Activated CD8-positive, alpha-beta memory T cell treated with anti-CD3 and anti-CD28 coated beads for 24 hours (primary cell): ENCODE measurements at places on chromosomes 12 and 14.

- no peak for DNase-seq
Measured at GRCh38 chr14:84492685-84493084, 1037.3 kb upstream of the FLRT2 start.

DNA sequence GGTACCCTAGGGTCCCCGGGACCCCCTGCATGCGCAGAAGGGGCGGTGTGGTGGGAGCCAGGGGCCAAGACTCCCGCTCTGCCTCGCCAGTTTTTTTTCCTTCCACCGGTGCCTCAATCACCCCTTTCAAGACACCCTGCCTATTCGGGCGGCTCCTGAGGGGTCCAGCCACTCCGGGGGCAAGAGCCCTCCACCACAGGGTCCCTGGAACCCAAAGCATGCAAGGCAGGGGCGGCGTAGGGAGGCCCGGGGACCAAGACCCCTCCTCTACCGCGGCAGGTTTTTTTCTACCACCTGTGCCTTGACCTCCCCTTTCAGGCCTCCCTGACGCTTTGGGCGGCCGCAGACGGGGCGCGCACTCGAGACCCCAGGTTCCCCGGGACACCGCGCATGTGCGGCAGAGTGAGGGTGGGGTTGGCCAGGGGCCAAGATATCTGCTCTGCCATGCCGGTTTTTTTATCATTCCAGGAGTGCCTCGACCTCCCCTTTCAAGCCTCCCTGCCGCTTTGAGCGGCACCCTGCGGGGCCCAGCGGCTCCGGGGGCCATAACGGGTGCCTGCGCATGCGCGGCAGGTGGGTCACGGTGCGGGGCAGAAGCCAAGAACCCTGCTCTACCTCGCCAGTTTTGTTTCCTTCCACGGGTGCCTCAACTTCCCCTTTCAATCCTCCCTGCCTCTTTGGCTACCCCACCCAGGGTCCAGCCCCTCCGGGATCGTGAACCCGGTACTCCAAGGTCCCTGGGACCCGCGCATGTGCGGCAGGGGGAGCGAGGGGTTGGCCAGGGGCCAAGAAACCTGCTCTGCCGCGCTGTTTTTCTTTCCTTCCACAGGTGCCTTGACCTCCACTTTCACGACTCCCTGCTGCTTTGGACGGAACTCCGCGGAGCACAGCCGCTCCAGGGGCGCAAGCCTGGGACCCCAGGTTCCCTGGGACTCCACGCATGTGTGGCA, 328.1 kb downstream of the ALG10 start:
- no peak for DNase-seq

DNA sequence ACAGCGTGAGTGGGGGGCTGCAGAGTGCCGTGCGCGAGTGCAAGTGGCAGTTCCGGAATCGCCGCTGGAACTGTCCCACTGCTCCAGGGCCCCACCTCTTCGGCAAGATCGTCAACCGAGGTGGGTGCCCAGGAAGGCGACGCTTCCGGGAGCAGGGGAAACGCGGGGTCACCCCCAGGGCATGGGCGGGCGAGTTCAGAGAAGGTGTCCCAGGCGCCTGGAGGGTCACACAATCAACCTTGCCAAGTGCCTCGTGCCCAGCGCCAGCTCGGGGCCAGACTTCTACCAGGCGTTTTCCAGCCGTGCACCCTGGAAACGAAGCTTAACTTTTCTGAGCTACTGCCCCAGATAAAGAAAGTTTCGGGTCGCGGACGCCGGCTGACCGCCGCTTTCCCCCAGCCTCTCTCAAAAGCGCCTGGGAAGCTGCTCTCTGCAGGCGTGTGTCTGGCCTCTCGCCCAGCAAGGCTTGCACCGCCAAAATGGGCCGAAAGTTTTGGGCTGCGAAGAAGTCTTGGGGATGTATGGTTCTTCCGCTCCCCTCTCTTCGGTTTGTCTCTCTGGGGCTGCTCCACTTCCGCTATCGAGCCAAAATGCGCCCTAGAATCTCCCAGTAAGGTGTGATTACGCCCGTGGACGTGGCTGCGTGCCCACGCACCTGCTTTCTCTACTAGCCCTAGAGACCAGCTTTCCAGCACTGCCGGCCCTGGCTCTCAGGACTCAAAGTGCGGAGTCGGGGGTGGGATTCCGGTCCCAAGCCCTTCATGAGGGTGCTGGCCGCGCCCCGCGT, 1.7 kb downstream of the WNT1 start:
- DNase-seq, result peak; percentile 72

DNA sequence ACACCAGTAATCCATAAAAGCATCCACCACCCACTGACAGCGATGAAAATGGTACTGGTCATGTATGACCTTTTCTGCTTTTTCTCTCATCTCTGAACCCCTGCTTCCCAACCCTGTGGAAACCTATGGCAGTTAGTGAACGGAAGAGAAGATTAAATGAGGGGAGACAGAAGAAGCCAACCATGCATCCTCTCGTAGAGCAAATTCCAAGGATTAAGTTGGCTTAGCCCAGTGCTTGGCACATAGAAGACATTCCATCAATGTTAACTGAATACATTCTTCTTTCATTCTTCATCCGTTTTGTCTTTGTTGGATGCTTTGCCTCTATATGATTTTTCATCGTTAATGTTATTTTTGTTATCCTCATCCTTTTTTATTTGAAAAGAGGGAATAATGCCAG, 339.7 kb upstream of the FLRT2 start:
- DNase-seq, result no peak

- no peak for DNase-seq
Measured at GRCh38 chr12:92324849-92325500, 179.3 kb upstream of the BTG1 start.

GRCh38 chr14:100692859-100693558, 33.7 kb upstream of the DLK1 start:
- no peak for DNase-seq

DNA sequence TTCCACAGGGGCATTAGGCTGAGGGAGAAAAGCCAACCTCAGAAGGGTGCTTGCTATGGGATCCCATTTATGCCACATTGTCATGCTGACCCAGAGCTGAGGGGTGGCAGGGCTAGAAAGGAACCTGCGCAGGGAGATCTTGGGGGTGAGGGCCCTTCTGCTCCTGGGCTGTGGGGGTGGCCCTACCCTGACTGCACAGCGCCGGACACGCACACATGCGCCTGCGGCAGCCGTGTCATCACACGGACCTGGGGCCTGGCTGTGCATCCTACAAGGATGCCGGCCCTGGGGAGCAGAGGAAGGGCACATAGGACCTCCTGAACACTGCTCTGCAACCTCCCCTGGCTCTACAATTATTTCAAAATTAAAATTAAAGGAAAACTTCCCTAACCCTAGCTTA, 6.9 kb downstream of the CDCA4 start:
- no peak for DNase-seq

DNA sequence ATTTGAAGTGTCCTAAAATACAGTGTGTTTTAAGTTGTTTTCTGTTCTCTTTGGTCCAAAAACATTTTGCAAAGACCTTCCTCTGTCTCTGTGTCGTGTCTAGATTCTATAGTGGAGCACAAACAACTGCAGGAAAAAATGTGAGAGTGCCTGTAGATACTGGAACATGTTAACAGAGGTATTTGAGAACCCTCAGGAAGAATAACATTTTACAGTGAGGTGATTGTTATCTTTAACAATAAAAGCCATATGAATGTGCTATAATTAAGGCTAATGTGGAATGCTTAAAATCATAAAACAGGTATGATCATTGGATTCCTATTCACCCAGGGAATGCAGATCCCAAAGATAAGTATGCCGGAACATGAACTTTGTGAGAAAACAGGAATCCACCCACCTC, 98.0 kb downstream of the SAMD4A start:
- DNase-seq, result no peak

DNA sequence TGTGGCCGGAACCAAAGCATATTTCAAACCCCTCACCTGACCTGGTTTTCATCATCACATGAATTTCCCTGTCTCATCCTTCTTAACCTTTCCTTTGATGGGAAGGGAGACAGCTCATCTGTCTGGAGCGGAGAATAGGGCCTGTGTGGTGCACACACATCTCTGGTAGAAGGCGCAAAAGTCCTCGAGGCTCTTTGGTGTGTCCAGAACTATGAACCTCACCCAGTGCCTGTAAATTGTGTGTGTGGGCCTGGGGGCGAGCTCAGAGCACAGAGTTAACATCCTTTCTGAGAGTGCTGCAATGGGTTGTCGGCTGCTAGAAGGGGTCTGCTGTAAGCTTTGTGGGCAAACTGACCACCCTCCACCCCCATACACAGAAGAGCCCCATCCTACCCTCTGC, 749 bp downstream of the GALNT6 start:
- DNase-seq, result no peak

DNA sequence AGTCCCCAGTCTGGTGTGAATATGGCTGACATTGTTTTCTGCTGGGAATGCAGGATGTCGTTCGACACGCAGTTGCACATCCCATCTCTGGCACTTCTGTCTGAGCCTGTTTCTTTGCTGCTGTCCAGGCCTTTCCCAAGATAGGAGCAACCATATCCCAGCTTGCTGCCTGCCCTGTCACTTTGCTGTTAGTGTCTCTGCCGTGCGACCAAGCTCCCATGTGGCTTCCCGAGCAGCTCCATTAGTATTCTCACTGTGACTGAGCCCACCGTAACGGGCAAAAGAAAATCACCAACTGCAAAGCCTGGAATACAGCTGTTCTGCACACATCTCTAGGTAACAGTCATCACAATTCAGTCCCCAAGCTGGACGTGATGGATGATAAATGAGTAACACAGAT, 66.0 kb upstream of the CPSF6 start:
- DNase-seq, result no peak

DNA sequence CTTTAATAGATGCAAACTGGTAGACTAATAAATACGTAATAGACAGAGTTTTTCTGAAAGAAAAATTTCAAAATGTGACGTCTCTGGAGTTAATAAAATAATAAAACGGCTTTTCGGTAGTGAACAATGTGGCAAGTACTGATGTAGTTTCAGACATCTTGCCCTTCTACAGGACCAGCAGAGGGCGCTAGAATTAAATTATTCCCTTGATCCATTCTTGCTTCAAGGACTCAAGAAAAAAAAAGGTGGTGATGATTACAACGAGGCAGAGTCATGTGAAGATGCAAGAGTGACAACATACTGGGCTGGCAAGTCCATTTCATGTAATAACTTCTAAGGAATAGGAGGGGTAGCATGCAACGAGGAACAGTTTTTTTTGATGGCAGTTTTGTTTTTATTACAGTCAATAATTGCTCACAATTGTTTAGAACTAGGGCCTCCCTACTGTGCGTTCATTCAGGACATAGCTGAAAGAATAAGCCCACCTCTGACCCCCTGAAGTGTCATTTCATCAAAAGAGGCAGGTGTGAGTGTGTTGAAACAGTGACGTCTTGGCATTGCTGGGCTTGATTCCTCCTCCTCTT, 101.0 kb upstream of the GZMB start:
- no peak for DNase-seq

DNA sequence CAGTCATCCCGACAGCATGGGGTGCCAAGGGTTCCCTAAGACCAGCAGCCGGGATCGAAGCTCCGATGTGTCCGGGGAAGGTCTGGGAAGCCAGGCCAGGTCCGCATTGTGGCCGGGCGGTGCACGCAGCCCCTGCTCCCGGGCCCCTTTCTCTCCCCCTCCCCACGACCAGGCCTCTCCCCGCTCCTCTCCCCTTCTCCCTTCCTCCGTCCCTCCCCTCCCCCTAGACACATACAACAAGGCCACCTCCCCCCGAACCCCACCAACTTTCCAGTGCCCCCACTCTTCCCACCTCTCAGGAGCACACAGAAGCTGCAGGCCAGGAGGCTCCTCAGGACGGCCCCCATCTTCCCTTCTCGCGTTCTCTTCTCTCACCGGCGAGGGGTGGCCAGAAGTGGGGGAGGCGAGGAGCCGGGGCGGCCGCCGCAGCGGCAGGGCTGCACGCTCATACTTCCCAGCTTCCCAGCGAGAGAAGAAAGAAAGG, 413 bp downstream of the LRP6 start:
- DNase-seq, result no peak

DNA sequence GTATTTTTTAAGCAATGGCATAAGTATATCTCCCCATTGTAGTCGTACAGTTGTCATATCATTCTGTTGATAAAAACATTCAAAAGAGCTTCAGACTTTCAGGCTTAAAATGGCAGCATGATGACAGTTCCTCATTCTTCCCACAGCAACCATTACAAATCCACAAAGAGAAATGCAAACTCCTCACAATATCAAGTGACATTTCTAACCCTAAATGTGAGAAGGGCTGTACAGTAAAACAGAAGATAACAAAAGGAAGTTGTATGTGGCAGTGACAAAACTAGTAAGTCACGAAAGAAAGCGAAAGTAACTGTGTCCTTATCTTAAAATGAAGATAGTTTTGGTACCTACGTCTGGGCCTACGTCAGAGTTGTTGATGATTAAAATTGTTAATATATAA, 46.7 kb downstream of the GXYLT1 start:
- no peak for DNase-seq

DNA sequence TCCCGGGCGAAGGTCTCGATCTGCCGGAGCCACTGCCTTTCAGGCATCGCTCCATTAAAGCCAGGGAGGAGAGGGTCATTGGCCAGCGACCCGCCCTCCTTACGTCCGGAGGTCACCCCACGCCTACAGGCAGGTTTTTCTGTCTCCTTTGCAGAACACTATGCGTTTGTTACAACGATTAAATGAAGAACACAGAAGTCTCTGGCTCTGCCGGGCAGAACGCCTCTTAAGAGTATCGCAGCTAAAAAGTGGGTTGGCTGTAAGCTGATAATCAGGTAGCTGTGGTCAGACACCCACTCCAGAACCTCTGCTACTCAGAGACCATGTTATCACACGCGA, 15.0 kb downstream of the OTX2 start:
- DNase-seq, result no peak

DNA sequence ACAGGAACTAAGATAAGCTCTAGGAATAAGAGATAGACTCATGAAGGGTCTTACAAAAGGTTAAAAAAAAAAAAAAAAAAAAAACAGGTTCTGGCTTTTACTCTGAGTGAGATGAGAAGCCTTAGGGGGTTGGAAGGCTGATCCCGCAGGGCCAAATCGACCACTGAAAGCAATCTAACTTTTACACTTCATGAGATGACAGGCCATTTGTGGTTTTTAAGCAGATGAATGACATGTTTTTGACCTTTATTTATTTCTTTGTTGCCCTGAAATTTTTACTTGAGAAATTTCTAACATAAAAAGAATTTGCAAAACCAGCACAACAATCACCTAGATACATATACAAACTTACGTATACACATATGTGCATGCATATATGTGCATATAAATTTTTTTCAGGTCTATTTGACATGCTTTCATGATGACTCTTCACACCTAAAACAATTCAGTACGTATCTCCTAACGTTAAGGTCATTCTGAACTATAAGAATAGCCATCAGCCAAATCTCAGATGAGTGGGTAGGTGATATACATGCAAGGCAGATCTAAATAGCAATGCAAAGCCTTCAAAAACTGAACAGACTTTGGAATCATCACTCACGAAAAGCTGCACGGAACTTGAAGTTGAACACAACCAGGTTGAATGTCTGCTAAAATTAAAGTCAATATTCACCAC, 87.0 kb downstream of the R3HDM2 start:
- no peak for DNase-seq

DNA sequence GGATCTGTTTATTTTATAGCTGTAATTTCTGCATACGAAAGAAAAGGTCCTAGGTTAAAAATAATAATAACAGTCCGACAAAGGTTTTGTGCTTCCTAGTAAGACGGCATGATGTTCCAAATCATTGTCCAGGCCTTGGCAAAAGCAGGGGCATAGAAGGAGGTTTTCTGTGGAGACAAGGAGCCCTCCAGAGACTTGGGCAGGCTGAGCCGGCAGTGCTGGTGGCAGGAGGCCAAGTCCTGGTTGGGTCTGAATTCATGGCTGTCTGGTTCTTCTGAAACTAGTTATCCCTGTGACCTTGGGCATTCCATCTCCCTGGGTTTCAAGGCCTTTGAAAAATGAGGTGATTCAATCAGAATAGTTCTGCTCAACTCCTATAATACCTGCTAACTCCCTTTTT, 44.0 kb downstream of the KCNK13 start:
- DNase-seq, result no peak
